ENCODE measurements at places on chromosomes 6 and 20.

- no peak for DNase-seq
These were observed 295.9 kb upstream of the CDH4 start for GRCh38 chr20:60956194-60956593.

- DNase-seq: no peak
These were observed 46.3 kb upstream of the FOXA2 start for GRCh38 chr20:22630701-22631100.

GRCh38 chr20:58294497-58295455 is 14.7 kb upstream of the RAB22A start:
- no peak for DNase-seq

- DNase-seq: no peak
These were observed 17.3 kb upstream of the MICA start for GRCh38 chr6:31386099-31386498.

DNA sequence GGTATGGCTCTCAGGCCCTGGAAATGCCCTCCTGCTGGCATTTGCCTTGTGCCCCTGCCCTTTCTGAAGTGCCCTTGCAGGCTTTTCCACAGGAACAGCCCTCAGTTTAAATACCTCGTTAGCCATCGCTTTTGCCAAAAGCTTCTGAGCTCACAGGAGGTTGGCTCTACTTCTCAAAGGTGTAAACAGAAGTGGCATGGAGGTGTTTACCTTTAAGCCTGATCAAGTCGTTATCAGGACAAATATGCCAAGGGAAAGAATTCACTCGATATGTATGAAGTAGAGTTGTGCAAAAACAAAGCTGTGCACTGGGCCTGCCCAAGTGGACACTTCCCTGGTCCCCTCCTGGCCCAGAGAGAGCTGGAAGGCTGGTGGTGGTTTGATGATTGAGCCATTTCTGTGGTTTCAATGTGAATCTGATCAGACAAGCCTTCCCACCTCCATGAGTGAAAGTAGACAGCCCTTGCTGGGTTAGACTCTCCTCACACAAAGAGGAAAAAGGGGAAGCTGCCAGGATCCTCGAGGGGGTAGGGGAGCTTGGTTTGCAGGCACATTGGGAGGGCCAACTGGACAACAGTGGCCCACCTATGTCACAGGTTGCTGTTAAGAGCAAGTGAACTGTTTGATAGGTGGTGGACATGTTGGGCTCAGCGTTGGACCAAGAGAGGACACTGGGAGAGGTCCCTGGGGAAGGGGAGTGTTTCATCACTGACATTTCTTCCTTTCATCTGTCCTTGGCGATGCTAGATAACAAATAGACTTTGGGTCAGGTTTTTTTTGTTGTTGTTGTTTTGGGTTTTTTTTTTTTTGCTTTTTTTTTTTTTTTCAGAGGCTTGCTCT is 98.7 kb downstream of the ZDHHC14 start:
- DNase-seq: no peak
